ENCODE measurements at places on chromosomes 11 and 22.
A peak's percentile ranks its signal among the peaks of the same experiment; 100 is the strongest.

DNA sequence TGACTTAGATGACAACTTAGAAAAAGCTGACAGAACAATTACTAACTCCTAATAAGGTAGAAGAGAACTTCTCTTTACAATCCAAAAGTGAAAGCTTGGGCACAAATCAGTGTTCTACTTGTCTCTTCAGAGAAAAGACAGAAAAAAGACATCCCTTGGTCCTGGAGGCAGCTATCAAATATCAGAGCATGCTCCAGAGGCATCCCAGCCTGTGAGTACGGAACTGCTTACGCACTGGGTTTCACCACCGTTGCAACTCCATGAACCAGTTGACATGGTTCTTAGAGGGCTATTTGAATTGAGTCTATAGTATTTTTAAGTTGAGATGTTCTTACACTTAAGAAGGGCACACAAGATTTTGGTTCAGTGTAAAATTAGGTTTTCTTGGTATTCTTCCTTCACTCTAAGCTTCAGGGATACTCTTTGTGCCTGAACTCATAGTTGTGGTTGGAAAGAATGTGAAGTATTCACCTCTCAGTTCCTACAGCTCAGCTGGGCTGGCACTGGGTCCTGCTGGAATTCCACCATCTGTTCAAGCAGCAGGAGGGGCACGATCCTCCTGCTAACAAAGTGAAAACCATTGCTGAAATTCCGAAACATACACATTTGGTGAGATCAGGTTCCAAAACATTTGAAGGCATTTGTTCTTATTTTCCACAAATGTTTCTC is 6.3 kb downstream of the AKIP1 start:
- peak; percentile 49 for DNase-seq

GRCh38 chr11:41458641-41459040 is 811 bp downstream of the LRRC4C start:
- DNase-seq: no peak

- no peak for DNase-seq
Observed at GRCh38 chr11:45304992-45305335, 18.8 kb upstream of the SYT13 start.

GRCh38 chr11:70596091-70596490 is 197.8 kb downstream of the CTTN start:
- no peak for DNase-seq

DNA sequence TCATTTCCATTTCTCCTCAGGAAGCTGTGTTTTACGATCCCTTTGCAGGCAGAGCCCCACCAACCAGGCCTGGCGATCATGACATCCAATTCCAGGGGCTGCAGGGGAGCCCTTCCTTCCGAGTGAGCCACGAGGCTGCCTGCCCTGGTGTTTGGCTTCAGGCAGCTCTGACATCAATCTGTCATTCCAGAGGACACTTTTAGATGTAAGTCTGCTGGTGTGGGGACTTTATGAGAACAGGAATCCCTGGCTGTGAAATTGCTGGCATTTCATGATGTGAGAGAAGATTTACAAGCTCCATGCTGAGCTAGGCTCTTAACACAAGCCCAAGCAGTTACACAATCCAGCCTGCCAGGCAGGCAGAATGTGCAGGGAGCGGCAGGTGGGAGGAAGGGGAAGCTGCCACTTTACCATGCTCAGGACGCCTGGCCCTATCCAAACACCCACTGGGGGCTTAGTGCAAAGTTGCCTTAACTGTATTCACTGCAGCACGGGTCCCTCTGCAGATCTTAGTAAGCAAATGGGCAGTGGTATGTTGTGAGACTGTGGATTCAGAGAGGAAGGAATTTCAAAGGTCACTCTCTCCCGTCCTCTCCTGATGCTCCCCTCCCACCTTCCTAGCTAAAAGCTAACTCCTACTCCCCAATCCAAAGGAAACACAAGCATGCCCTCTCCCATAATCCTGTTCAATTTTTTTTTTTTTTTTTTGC is 43.4 kb upstream of the MICAL2 start:
- DNase-seq: peak; percentile 62

GRCh38 chr22:19554834-19555404 is 30.7 kb upstream of the CLDN5 start:
- peak; percentile 35 for DNase-seq

- no peak for DNase-seq
Observed at GRCh38 chr11:4059424-4059823, 35.2 kb upstream of the RRM1 start.

- DNase-seq: no peak
Observed at GRCh38 chr22:25844601-25845000, 102.6 kb downstream of the MYO18B start.

DNA sequence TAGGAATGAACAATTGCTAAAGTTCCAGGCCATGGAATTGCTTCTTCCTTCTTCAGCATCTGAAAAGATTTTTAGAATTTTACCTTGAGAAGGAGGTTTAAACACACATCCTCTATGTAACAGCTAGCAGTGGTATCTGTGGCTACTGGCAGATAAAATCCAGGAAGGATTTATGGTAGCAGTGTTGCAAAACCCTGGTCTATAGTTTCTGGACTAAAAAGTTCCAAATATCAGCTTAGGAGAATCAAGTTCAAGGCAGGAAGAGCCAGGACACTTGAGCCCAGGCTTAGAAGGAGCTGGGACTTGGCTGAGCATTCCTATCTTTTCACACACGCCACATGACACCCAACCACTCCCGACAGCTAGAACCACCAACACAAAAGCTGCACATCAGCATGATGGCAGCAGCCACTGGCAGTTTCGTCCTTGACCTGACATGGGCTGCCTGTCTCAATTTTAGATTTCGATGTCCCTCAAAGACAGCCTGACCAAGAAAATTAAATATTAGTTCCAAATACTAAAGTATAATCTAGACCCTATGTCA is 14.1 kb downstream of the LARGE2 start:
- no peak for DNase-seq

DNA sequence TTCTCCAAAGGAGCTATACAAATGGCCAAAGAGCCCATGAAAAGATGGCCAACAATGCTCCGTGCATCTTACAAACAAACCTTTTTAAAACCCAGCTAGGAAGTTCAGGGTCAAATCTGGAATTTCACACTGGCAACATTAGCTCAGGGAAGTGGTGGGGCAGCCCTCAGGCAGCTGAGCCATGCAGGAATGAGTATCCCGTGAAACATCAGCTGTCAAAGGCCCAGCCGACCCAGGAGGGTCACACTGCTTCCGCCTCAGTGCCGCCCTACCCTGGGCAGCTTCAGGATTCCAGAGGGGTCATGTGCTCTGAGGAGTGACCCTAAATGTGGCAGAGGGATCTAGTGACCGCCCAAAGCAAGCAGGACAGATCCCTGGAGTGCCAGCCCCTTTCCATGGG is 73.4 kb downstream of the LINC01488 start:
- DNase-seq: peak; percentile 20

DNA sequence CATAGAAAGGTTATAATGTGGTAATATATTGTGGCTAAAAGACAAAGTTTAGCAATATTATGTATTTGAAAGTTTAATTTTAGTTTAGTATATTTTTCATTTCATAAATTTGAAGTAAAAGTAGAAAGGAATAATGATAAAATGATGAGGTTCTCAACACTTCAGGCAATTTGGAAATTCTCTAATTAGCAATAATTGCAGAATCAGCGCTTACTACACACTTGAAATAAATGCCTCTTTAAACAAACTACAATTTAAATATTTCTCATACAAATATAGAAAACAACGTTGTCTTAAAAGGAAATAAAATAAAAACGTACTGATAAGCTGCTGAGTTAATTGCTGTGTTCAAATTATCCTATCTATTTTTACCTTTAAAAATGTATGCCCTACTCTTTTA is 25.9 kb downstream of the CASP12 start:
- no peak for DNase-seq

GRCh38 chr11:73201888-73202780 is 15.9 kb upstream of the P2RY2 start:
- DNase-seq: no peak

- DNase-seq: no peak
Observed at GRCh38 chr11:102330231-102330630, 12.9 kb downstream of the BIRC3 start.

DNA sequence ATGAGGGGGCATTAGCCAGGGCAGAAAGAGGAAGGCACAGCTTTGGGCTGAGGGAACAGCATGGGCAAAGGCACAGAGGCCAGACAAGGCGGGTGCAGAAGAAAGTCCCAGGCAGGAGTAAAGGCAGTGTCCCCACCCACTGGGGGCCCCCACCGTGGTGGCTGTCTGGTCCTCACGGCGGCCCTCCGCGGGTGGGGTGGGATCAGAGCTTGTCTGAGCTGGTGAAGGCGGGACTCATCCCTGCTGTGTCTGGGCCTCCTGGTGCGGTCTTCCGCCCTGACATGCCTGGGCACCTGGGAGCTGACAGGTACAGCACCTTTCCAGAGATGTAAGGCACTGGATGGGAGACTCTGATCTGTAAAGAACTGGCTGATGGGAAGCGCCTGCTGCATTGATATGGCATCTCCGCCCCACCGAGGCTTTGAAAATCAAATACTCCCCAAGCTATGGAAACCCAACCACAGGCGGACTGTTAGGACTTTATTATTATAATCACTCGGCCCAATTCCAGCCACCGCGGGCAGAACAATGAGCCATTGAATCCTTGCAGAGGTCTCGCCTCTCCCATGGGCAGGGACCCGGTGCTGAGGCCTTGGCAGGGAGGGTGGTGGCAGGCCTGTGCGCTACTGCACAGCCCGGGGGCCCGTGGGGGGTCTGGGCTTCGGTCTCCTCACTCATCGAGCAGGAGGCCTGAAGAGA is 14.2 kb upstream of the GNB1L start:
- DNase-seq: peak; percentile 78

GRCh38 chr11:44359162-44359561 is 49.2 kb upstream of the ALX4 start:
- no peak for DNase-seq

DNA sequence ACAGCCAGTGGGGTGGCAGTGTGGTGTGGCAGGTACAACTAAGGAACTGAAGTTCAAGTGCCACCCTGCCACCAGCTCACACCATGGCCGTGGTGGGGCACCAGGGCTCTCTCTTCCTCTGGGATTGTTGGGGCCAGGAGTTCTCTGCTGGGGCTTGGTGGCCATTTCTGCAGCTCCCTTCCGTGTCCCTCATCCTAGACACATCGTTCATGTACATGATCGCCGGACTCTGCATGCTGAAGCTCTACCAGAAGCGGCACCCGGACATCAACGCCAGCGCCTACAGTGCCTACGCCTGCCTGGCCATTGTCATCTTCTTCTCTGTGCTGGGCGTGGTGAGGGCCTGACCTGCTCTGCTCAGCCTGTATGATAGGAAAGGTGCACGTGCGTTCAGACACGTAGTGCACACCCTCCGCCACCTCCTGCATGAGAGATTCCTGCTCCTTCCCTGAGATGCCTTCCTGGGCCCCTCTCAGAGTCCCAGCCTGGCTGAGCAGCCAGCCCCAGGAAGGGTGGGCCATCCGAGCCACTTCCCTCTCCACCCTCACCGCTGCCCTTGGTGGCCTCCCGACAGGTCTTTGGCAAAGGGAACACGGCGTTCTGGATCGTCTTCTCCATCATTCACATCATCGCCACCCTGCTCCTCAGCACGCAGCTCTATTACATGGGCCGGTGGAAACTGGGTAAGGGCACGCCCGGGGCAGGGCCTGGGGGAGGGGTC is 7.3 kb upstream of the TAGLN start:
- no peak for DNase-seq

GRCh38 chr22:17119481-17120202 is 1.5 kb downstream of the TMEM121B start:
- DNase-seq: no peak

DNA sequence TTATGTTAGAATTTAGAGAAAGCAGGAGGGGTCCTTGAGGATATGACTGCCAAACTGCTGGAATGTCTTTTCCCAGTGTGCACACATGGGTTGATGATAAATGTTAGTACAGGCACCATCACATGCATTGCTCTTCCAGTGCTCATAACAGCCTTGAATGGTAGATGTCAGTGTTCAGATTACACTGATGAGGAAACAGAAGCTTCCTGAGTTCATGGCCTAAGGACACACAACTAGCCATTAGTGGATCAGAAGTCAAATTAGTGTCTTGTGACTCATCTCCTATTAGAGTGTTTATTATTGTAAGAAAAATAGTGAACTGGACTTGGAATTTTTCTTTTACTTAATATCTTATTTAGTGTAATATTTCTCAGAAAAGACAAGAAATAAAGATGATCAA is 241.5 kb downstream of the DDX10 start:
- DNase-seq: no peak

DNA sequence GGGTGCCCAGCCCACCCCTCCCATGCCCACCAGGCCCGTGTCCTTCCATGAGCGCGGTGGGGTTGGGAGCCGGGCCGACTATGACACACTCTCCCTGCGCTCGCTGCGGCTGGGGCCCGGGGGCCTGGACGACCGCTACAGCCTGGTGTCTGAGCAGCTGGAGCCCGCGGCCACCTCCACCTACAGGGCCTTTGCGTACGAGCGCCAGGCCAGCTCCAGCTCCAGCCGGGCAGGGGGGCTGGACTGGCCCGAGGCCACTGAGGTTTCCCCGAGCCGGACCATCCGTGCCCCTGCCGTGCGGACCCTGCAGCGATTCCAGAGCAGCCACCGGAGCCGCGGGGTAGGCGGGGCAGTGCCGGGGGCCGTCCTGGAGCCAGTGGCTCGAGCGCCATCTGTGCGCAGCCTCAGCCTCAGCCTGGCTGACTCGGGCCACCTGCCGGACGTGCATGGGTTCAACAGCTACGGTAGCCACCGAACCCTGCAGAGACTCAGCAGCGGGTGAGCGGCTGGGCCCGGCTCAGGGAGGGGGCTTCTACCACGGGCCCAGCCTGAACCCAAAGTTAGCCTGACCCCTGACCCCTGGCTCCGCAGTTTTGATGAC is 3.0 kb downstream of the PKP3 start:
- DNase-seq: no peak

- DNase-seq: no peak
Observed at GRCh38 chr11:81874635-81875034, 859.0 kb downstream of the FAM181B start.

- no peak for DNase-seq
Observed at GRCh38 chr11:115080923-115081680, 402.8 kb downstream of the NXPE2 start.

- DNase-seq: no peak
Observed at GRCh38 chr22:49271831-49272230, 555.8 kb downstream of the BRD1 start.

GRCh38 chr22:47178339-47178738 is 415.9 kb downstream of the TBC1D22A start:
- no peak for DNase-seq

- no peak for DNase-seq
Observed at GRCh38 chr11:31783252-31783651, 27.9 kb downstream of the PAX6 start.

GRCh38 chr11:280706-281485 is 2.7 kb downstream of the NLRP6 start:
- no peak for DNase-seq

- DNase-seq: no peak
Observed at GRCh38 chr11:88523386-88524071, 186.0 kb upstream of the CTSC start.

GRCh38 chr11:111938687-111939160 is 1.6 kb downstream of the DIXDC1 start:
- DNase-seq: peak; percentile 30

- DNase-seq: no peak
Observed at GRCh38 chr11:2776351-2777061, 76.7 kb upstream of the KCNQ1OT1 start.

Data from SW480 (cell line).